Sciatic nerve (tissue), 2 donors: ENCODE measurements at places on chromosomes 11 and 22. TPM values are rescaled to one million over a fixed set of nuclear protein-coding genes. Genes with fewer than 3 reads are reported as not detected.

- DNase-seq, result no peak
Measured at GRCh38 chr11:47524291-47524874, 28.5 kb downstream of the CELF1 start.

DNA sequence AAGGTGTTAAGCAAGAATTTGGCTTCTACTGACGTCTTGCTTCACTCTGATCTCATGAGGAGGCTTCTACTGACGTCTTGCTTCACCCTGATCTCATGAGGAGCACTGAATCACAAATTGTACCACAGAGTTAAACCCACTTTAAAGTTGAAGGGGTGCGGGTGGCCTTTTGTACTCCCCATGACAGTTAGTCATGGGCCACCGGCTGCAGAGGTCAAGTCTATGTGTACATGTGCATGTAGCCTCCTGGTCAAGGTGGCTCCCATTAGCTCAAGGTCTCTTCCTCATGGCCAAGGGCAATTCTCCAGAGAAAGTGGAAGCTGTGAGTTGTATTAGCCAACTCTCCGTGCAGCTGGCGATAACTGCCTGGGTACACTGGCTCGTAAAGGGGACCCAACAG is 23.1 kb upstream of the FZD4 start:
- DNase-seq, result no peak

DNA sequence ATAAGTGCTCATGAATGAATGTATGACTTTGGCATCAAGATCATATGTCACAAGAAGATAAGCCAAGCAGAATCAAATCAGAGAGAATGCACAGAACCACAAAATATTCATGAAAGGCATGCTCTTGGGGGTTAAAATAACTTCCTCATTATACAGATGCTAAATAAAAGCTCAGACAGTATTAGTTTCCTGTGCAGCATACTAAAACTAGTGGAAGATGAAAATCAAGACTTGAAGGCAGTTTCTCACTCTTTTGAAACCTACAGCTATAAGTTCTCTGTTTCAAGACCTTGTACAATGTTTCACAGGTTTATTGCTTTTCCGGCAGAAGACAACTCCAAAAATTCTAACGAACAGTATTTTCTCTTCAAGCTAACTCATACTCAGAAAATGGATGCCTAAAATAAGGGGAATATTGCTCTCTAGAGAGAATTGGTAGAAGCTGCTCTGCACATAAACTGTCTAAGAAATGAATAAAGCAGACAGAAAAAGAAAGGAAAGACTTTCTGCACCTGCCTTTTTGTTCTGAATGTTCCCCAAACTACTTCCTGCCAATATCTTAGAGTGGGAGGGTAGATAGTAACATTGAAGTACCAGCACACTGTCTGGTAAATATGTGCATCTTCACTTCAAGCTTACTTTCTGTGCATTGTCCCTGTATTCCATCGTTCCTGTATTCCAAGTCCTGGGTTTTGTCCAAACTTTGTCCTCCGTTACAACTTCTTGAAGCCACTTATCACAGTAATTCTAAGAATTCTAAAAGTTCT is 639.4 kb upstream of the FAT3 start:
- DNase-seq, result no peak

- no peak for DNase-seq
Measured at GRCh38 chr11:47136327-47136726, 40.4 kb downstream of the ARFGAP2 start.

DNA sequence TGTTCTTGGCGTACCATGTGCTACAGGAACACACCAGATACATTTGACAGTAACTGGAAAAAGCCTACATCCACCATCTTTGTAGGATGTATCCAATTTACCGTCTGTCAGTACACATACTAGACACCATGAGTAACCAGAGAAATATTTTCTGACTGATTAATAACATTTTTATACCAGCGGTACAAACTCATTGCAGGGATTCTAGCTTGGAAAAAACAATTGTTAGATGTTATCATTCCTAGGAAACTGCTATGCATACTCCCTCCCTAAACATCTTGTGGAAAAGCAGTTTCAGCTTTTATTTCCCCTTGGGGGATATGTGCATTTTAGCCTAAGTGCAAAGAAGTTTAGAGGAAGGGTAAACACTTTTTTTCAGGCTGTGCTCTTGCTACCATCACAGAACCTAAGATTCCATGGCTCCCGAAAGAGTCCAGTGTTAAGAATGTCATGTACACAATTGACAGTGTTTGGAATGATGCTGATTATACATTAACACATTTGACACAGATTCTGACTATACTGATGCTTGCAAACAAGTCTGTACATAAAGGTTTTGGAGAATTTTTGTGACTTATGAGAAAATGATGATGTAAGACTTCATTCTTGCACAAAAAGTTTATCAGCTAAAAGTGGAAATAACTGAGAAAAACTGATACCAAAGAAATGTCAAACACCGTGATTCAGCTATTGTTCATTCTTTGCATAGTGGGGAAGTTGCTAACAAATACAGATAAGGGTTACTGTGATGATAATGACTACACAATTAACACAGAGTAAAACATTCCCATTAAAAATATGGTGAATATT is 23.7 kb downstream of the NCF4 start:
- DNase-seq, result no peak

- DNase-seq, result no peak
Measured at GRCh38 chr11:134849833-134850232, 437.8 kb upstream of the B3GAT1 start.

DNA sequence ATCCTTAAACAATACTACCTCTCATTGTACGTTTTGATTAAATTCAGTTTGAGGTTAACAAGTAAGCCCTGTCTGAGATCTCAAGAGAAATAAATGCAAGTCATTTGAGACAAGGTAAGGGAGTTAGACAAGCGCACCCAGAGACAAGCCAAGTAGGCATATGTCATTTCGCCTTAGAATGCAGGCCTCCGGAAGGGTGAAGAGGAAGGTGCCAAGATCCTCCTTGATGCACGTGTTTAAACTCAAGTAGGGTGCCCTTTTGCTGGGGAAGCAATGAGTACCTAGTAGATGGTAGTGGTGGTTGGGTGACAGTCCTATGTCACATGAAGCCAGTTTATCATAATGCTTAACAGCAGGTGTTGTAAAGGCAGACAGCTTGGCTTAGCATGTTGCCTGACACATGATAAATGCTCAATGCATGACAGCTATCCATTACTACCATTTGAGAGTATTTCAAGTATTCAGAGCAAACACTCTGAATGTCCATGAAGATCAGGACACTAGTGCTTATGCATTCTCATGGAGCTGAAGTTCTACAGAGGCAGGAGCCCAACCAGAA is 415.9 kb downstream of the TMEM135 start:
- no peak for DNase-seq

GRCh38 chr11:66477263-66478201 is 2.7 kb upstream of the DPP3 start:
- no peak for DNase-seq

- no peak for DNase-seq
Measured at GRCh38 chr11:121540627-121541026, 87.9 kb upstream of the SORL1-AS1 start.

- DNase-seq, result no peak
Measured at GRCh38 chr11:59176330-59176729, 4.4 kb downstream of the DTX4 start.

DNA sequence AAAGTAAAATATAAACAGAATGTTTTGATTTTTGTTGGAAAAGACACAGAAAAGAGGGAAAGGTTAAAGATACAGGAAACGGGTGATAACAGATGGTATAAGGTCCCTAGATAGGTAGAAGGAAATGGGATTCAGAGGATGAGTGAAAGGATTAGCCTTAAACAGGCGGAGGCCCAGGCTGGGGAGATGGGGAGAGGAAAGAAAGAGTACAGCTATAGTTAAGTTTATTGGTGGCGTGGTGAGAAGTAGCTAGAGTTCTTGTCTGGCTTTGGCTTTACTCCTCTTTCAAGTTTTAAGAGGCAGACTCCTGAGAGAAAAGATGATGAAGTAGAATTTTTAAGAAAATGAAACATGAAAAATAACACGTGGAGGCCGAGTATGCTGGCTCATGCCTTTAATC is 13.7 kb downstream of the ZBTB44 start:
- DNase-seq, result no peak

GRCh38 chr11:1303126-1303821 is 6.2 kb downstream of the TOLLIP start:
- DNase-seq, result peak; percentile 54

DNA sequence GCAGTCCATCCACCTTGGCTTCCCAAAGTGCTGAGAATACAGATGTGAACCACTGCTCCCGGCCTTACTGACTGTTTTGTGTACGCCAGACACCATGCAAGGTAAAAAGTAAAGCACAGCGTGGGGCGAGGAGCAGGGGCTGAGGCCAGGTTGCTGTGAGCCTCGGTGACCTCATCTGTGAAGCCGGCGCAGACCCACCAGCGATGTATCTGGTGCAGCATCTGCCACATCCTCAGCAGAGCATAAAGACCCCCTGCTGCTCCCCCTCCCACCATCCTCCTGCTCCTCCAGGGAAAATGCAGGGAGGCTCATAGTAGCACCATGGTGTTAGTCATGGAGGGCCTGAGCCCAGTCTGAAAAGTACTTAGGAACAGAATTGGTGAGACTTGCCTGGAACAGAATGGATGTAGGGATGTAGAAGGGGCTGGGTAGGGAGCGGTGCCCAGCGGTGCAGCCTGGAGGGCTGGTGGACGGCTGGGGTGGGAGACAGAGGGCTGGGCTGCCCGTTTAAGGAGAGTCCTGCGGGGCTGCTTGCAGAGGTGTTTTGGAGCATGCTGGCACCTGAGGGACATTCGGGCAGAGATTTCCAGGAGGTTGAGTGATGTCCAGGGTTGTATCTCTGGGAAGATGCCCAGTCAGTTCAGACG is 462.4 kb downstream of the BRD1 start:
- DNase-seq, result peak; percentile 31

DNA sequence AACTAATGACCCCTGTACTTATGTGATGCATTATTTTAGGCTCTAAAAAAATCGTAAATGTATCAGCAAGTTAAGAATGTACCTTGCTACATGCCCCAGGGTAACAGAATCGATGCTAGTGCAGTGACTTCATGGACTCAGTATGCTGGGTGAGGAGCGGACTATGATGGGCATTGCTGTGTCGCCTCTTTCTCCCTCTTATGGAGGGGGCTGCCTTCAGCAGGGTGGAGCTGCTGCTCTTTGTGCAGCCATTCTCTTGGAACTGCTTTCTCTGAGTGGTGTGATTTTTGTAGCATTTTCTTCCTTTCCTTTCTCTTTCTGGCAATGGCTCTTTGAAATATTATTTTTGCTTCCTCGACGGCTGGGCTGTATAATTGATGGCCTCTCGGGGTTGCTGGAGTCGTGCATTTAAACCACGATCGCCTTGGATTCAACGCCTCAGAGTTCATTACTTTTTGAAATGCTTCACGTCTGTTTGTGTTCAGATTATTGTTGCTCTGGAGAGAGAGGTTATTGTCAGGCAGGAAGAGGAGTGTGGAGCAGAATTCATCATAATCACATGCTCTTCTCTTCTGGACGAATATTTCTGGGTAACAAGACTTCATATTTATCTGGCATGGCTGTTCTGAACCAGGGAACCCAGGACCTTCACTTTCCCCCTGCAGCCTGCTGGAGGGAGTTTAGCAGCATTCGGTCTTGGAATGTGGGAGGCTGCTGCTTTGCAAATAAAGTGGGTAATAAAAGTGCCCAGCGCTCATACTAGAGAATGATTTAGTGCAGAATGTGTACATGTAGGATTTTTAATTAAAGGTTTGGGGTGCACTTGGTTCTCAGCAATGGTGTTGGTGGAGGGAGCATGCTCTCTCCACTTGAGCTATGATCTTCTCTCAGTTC is 804.2 kb downstream of the NTM start:
- DNase-seq, result no peak

- DNase-seq, result peak; percentile 54
Measured at GRCh38 chr11:117410861-117411710, 83.4 kb downstream of the CEP164 start.

DNA sequence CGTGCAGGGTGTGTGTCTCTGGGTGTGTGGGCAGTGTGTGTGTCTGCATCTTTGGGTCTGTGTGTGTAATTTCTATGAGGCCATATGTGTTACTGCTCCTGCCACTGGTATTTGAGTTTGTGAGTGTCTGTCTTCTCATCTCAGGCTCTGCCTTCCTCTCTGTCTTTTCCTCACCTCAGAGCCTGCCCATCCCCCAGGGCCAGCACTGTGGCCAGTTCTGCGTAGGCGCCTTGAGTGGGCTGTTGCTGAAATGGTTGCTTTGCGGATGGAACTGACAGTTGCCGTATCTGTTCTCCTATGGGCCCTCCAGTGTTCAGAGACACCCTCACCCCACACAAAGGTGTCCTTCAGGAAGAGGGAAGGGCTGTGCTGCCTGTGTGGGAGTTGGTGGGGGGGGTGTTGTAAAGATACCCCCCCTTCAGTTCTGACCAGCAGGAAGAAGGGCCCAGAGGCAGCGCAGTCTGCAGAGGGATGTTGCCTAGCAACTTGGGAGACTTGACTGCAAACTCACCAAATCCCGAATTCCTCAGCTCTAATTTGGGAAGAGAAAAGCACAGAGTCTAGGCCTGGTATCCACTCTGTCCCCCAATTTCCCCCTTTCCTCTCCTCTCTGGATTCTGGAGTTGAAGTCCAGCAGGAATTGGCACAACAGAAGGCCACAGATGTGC is 2.0 kb upstream of the NRGN start:
- no peak for DNase-seq

DNA sequence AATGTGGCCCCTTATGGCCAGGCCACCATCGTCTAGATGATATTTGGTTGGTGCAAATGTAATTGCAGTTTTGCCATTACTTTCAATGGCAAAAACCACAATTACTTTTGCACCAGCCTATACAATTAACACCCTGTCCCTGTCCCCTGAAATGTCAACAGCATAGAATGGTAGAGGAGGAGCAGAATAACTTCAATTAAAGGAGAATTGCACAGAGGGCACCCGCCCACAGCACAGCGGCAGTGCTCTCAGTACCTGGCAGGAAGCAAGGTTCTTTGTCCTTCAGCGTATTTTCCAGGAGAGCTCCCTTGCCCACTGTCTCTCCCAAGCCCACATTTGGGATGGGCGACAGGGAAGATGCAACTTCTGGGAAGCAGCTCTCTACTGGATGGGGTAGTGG is 115.3 kb downstream of the TRIM29 start:
- no peak for DNase-seq

GRCh38 chr11:68661014-68661413 is 23.3 kb upstream of the GAL start:
- DNase-seq, result peak; percentile 48

DNA sequence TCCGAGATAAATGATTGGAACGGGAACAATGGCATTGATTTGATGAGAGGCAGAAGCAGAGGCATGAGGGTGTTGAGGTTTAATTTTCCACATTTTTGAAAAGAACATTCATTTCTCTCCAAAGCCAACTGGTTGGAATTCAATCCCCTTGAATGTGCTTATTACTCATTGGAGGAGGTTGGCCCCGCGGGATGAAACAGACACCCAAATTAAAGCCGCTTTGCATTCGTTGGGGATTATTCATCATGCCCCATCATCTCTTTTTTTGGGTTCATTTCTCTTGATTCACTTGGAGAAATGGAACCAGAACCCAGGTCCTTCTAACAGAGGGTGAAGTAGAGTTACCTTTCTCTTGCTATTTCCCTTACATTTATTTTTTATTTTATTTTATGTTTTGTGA is 47.6 kb upstream of the PARVG start:
- peak; percentile 19 for DNase-seq

The SPDYC gene
- total RNA-seq, result not detected

The MYRF gene
- total RNA-seq, result 10.4 TPM

The E2F8 gene
- 0.13 TPM for total RNA-seq

The DEPDC7 gene
- total RNA-seq, result 12.3 TPM

The BTG4 gene
- not detected for total RNA-seq

The OR10A2 gene
- total RNA-seq, result not detected

The CCDC188 gene
- total RNA-seq, result 6.8 TPM

The CHADL gene
- total RNA-seq, result 13.1 TPM
